ENCODE measurements at places on chromosomes 6 and 20.

GRCh38 chr20:48618052-48618451 lies 209.7 kb downstream of the PREX1 start:
- DNase-seq: no peak

DNA sequence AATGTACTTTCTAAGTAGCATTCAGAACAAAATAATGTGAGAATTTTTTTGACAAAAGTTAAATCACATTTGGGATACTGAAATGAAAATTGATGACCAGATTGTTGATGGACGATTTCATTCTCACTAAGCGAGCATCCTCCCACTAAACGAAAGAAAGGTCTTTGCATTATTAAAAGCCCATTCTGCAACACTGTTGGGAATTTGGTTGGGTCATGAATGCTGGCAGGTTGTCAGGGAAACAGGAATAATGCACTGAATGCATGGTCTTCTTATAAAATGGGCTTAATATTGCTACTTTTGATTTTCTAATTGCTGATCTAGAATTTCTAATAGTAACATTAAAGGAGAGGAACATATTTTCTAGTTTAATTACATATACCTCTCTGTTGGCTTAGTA lies 229.8 kb downstream of the NKAIN2 start:
- no peak for DNase-seq

GRCh38 chr20:63254232-63254605 lies at the start of gene NKAIN4:
Gene NKAIN4 (minus strand): TSS chr20:63254463. CDS start chr20:63254450, 13 bp downstream.
- DNase-seq: no peak

DNA sequence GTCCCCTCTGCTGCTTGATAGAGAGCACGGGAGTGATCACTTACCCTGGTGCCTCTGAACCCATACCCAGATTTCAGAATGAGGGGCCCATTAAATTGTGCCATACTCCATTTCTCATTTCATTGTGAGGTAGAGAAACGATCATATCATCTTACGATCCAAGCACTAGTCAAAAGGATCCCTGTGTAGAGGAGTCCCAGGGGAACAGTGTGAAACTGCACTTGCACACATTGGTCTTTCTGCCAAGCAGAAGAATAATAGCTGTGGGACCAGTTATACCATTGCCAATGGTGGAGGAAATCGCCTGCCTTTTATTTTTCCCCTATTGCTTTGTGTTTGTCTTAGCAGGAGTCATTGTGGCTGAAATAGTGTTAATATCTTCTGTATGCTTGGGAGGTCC lies 161.9 kb downstream of the FARS2 start:
- no peak for DNase-seq

DNA sequence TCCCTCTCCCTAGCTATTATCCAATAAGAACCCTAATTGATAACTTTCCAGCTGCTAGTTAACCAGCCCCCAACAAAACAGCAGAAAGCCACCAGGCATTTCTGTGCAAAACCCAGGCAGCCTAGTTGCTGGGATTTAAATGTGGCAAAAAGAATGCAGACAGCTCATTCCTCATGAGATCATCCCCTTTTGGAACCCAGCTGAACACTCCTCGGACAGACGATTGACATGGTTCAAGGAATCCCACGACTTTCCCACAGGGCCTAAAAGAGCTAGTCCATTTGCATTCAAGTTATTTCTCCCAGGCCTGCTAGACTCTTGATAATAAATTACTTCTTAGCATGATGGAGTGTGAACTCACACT lies 24.0 kb downstream of the JAG1 start:
- DNase-seq: no peak

- DNase-seq: no peak
Observed at GRCh38 chr20:23048283-23049200, 930 bp downstream of the THBD start.

- DNase-seq: no peak
Observed at GRCh38 chr6:116948533-116949304, 71.7 kb downstream of the RFX6 start.

DNA sequence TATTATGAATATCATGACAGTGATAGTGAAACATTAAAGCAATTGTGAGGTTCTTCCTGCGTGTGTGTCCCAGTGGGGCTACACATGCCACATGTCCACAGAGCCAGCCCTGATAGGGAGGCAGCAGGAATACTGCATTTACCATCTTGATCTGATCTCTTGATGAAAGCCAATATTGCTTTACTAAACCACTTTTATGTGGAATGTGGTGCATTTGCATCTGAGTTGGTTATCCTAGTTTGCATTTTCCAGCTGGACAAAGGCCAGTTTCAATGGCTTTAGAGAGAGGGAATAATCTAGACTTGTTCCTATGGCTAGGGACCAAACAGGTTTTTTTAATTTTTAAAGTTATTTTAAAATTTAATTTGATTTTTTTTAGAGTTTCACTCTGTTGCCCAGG lies 216.3 kb upstream of the FERMT1 start:
- DNase-seq: no peak

DNA sequence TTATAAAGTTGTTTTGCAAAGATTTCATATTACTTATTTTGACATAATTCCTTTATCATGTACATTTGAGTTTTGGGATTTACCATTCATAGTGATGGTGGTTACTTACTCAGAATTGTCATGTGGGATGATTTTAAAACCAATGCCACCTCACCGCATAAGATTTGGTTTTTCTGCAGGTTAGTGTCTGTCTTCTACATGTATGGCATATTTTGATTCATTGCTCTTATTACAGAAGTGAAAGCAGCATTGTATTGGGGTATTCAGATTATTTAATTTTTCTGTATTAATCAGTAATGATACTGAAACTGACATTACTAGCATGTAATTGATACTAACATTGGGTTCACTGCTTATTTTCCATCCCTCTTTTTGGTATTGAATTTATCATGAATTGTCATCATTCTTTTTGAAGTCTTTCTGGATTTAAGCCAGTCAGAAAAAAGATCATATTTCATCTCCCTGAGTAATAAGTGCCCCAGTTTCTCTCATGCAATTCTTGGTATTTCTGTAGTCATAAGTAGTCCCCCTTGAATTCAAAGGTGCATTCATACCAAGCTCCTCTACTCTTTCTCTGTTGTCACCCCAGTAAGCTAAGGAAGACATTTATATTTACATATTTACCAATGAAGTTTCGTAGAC lies 176.6 kb downstream of the BCKDHB start:
- no peak for DNase-seq

DNA sequence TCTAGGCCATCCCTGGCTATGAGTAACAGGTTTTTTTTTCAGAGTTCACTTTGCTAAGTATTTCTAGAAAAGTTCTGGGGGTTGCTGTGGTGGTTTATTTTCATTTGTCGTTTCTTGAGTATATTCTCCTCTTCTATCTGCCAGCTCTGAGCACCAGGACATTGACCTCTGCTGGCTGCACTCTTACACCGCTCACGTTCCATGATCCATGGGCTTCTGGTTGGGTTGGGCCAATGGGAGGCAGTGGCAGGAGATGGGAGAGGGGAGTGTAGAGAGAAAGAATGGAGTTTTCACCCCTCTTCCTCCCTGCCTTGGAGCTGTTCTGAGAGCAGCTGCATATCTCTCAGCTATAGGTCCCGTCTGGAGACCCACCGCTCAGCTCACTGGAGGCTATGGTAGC lies 161.0 kb upstream of the ATXN1 start:
- DNase-seq: no peak

DNA sequence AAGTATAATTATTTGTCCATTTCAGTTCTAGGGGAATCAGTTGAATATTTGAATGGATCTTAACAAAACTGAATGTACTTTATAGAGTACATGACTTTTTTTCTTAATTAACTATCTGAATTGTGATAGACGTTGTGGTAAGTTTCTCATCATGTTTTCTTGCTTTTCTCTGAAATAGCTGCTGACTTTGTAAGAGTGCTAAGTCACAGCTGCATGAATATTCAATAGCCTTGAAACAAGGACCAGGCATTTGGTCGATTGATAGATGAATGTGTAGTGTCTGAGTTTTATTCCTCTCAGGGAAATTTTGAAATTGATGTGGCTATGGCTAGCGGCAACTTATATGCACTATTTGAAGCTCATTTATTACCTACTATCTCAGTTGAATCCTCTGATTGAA lies 56.0 kb downstream of the ADGRB3 start:
- DNase-seq: no peak

- no peak for DNase-seq
Observed at GRCh38 chr6:27332692-27333641, 20.9 kb upstream of the POM121L2 start.

DNA sequence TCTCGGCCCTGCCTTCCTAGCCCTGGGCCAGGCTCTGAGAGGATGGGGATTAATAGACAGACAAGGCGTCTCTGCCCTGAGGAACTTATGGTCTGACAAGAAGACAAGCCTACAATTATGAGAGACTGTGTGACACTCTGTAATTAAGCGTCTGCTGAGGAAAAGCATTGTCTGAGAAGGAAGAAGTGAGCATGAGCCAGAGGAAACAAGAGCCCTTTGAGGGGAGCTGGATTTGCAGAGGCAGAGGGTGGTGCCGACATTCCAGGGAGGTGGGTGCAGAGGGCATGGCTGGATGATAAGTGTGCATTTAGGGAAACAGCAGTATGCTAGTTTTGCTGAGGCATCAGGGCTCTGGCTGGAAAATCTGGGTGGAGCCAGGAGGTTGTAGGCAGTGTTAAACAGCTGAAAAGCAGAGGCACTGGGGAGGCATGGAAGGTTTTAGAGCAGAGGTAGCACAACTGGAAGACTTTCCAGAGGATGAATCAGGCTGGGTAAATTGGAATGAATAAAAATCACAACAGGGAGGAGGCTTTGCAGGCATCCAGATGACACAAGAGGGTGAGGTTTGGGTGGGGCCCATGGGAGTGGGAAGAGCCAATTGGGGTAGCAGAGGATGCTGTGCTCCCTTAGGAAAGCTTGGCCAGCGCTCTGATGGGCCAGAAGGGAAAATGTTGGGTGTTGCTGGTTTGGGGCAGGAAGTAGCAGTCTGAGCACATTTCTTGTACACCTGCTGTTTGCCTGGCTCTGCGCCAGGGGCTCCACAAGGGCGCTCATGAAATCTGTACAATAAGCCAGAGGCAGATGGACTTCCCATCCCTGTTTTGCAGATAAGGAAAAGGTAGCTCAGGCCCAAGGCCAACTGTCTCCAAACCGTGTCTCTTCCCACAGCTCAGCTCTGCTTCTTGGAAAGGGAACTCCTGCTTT lies 74.0 kb upstream of the MYL9 start:
- peak; percentile 10 for DNase-seq

DNA sequence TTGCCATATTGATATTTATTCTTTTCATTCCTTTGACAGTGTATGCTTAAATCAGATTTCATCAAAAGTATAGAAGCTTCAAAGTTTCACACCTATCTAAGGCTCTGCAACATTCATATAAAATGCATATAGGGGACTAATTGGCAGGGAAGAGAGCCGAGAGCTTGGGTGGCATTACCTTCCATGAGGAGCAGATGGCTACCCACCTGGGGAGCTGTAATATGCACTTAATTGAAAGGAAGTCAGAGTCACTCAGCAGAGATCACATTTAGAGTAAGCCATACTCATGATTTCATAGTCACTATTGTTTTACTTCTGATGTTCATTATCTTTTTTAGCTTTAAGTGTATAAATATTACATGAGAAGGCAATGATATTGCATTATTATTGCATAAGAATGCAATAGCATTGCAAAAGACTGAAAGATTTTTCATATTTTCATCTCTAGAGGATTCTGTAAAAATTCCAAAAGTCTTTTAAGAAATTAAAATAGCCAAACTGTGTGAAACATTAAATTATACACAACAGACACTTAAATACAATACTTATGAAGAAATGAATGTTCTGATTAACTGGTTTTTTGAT lies 1305.2 kb downstream of the EPHA7 start:
- DNase-seq: no peak

DNA sequence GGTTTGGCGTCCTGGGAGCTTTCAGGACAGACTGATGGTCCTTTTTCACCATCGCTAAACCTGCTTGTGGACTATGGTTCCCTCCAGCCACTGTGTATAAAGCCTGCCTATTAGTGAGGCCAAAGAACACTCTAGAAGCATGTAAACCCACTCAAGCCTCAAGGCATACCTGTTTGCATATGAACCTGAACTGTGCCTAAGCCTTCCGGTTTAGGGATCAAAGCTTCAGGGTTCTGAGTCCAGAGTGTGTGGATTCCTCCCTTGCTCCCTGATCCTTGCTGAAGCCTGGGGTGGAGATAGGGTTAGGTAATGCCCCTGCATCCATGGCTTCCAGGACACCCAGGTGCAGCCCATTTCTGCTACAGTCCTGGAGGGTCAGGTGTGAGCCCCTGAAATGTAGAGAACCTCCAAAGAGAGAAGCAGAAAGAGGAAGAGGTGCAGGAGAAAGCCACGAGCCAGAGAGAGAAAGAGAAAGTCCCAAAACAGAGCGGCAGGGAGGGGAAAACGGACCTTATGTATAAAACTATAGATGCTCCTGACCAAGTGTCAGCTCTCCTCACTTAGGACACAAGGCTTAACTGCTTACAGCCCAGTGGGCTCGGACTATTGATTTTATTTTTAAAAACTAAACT lies 93.3 kb downstream of the SCML4 start:
- DNase-seq: no peak

DNA sequence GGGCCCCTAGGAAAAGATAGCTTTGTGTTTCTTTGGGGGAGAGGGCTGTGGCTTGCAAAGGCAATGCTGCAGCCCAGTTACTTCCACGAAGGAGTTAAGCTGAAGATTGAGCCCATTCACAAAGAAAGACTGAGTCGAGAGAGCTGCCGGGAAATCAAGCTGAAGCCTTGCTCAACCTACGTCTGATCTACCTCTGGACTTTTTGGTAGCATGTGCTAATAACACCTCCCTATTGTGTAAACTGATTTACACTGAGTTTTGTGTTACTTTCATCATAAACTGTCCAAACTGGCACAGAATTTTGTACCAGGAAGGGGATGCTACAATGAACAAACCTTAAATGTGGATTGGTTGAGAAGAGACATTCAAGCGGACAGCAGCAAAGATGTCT lies 23.5 kb downstream of the BANF2 start:
- no peak for DNase-seq

DNA sequence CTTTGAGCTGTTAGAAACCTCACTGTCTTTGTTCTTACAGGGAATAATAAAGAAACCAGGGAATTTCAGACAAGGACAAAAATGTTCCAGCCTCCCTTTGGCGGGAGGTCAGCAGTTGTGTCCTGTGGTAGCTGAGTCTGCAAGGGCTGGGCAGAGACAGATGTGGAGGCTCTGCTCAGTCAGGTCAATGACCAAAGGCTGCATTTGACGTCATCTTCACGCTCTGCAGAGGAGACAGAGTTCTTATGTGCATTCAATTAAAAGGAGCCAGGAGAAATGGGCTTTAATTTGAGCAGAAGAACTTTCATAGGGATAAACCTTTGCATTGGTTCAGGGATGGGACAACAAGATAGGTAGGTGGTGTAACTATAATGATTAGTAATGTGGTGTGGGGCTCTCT lies 45.1 kb upstream of the FOXA2 start:
- DNase-seq: no peak

DNA sequence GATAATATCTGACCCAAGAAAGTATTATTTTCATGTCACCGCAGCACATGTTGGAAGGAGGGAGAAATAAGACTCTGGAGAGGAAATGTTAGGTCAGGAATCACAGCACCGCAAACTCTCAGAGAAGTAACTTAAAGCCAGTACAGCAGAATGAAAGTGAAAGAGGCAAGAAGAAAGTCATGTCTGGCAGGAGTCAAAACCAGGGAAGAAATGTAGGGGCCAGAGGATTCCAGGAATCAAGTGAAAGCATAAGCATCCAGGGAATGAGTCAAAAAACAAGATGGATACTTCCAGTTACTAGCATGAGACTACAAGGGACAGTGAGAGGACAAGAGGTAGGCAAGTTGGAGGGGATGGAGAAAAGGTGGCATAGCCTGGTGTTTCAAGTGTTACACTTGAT lies 80.4 kb downstream of the AK9 start:
- no peak for DNase-seq
